Stimulated activated CD4-positive, alpha-beta T cell treated with anti-CD3 and anti-CD28 coated beads, Interleukin-1b, Interleukin-23, amount 100 ng/mL, for 4 hours (primary cell): ENCODE measurements at places on chromosomes 3 and 15.

DNA sequence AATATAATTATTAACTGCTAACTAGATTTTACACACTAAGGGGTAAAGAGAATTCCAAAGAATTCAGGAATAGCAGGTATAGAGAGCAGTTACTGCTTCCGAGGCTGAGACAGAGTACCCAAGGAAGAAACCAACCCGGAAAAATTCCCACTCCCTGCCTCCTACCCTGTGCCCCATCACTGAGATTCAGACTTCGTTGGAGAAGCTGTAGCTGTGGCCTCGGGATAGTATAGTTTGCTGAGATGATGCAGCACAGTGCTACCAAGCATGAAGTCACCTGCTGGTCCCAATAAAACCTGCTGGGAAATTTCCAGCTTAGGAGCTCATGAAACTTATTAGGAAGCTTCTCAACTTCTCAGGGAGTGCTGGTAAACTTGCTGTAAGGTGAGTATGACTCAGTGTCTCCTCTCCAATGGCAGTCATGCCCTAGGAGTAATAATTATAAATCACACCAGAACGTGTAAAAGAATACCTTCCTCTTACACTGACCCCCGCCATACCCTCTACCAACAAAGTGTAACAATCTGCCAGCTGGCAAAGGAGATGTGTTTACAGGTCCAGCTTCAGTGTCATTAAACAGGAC is 215.2 kb upstream of the ROBO2 start:
- no peak for DNase-seq

GRCh38 chr15:55221090-55222011 is 24.6 kb upstream of the RSL24D1 start:
- DNase-seq: no peak

GRCh38 chr15:73385205-73385604 is 16.4 kb upstream of the HCN4 start:
- DNase-seq: no peak

DNA sequence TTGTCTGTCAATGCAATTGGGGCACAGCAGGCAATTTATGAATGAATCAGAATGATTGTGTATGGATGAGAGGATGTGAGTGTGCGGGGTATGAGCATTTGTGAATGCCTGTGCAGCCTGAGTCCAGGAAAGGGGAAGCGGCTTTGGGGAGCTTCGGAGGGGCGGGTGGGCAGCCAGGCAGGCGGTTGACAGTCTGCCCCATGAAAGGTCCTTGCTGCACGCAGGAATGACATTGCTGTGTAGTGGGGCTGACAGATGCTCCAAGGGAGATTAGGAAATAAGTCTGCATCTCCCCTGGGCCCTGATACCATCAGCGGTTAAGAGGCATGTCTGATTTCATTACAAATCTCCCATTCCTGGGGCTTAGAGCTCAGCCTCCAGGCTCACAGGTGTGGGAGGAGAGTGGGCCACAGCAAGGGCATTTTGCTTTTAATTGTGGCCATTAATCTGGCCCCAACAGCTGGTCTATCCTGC is 26.4 kb upstream of the TSPAN3 start:
- no peak for DNase-seq

DNA sequence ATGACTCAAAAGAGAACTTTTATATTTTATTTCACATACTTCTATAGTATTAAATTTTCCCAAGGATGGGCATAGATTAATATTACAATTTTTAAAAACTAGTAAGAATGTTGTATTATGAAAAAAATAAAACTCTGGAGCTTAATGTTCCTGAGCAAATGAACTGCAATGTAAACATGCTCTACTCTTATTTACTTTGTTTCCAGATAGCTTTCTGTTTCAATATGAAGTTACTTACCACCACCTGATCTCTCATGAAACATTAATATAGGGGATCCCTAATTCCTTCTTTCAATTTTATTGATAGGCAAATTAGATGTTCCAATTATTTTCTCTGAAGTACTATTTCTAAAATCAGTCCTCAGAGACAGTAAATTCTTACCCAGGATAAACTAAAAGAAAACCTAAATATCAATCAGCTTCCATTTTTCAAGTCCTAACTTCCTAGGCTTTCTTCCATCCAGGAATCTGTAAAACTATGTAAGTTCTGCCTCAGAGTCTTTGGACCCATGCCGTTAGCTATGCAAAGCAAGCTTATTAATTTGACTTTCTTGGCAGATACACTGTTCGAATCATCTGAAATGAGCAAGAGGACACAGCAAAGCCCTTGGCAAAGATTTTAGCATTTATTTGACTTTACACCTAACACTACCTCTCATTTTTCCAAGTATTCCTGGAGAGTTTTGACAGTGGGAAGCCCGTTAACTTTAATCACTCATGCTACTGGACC is 93.2 kb downstream of the PLCH1 start:
- DNase-seq: no peak

GRCh38 chr3:33496449-33496848 is 56.2 kb upstream of the UBP1 start:
- DNase-seq: no peak

- DNase-seq: peak; percentile 17
Measured at GRCh38 chr3:65963787-65964677, 74.7 kb downstream of the MAGI1 start.

DNA sequence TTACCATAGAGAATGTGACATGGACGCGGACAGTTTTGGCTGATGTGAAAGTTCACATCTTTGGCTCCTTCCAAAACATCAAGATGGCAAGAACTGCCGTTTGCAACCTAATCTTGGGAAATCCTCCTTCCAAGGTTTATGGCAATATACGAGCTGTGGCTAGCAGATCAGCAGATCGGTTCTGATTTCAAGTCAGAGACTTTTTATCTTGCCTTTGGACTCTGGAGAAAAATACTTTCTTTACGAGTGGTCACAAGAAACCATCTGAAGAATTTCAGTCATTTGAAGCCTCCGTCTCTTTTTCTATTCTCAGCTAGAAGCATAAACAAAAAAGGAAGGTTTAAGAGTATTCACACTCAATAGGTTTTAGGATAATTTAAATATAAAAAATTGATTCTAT is 153.5 kb upstream of the MEIS2 start:
- no peak for DNase-seq

DNA sequence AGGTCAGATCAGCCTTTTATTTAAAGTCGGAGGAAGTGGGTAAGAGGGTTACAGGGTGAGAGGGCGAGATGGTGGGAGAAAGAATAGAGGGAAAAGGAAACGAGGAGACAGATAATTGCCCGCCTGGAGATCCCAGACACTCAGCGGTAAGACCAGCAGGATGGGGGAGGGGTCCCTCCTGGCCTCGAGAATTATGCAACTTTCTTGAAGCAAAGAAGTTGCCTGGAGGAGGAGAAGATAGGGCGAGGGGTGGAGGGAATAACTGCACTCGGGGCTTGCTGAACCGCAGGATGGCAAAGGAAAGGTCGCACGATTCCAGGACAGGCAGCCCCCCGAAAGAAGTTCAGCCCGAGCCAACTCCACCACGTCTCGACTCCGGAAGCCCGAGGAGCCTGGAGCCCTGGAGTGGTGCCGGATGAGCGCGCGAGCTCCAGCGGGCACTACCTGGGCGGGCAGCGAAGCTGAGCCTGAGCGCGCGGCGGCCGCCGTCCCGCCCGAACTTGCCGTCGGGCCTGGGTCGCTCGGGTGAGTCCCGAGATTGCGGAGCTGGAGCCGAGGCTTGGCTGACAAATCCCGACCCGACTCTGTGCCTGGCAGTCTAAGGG is 402 bp downstream of the WWTR1 start:
- peak; percentile 12 for DNase-seq

GRCh38 chr3:50248387-50248786 is 12.4 kb downstream of the GNAI2 start:
- DNase-seq: no peak

- DNase-seq: no peak
Measured at GRCh38 chr15:54011656-54012055, 33.4 kb downstream of the UNC13C start.

DNA sequence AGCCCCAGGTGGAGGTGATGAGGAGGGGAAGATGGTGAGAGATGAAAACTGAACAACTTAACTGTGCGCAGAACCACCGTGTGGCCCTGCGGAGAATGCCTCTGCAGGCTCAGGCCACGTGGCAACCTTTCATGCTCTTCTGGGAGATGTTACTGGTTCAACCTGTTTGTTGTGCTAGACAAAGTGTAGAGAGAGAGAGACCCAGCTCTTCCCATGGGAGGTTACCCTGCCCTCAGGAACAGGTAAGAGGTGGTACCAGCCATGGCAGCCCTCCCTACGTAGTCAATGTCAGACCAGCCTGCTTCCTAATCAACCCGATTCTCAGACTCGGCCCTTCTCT is 37.0 kb upstream of the HACD2 start:
- no peak for DNase-seq

DNA sequence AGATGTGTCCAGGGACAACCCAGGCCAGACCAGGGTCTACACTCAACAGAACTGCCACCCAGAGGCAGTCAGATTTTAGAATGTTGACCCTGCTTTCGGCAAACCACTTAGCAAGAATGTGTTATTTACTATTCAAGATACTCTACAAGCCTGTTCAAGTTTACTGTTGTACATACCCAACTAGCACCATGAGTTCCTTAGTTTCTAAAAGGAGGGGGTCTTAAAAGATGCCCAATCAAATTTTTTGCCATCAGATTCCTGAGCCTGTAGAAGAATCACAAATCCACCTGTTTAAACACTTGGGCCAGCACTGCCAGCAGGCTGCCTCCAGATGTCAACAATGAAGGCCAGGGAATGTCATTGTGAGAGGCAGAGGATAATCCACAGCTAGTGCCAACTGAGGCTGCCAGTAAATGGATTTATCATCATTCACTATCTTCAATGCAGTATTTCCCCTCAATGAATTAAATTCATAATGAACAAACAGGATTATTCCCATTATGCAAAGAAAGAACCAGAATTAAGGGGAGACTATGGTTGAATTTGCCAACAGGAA is 43.5 kb upstream of the SNRPA1 start:
- DNase-seq: no peak

DNA sequence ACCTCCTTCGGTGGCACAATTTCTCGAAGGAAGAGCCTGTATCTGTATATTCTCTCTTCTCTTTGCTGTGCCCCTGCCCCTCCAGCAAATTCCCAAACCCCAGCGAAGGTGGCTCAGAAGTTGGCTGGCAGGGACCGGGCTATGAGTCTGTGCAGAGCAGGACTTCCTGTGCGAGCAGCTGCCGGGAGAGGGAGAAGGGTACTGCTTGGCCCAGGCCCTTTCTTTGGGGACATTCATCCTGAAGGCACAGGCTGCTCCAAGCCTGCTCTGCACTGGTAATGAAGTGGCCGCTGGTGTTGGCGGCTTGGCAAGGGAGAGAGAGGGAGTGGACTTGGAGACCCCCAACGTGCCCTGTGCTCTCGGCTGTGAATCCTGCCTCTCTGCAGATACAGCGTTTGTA is 1.5 kb downstream of the SLC6A11 start:
- no peak for DNase-seq

GRCh38 chr3:23805210-23805632 is 534 bp upstream of the UBE2E1 start:
- DNase-seq: no peak

- no peak for DNase-seq
Measured at GRCh38 chr3:23664459-23664858, 141.3 kb upstream of the UBE2E1 start.

DNA sequence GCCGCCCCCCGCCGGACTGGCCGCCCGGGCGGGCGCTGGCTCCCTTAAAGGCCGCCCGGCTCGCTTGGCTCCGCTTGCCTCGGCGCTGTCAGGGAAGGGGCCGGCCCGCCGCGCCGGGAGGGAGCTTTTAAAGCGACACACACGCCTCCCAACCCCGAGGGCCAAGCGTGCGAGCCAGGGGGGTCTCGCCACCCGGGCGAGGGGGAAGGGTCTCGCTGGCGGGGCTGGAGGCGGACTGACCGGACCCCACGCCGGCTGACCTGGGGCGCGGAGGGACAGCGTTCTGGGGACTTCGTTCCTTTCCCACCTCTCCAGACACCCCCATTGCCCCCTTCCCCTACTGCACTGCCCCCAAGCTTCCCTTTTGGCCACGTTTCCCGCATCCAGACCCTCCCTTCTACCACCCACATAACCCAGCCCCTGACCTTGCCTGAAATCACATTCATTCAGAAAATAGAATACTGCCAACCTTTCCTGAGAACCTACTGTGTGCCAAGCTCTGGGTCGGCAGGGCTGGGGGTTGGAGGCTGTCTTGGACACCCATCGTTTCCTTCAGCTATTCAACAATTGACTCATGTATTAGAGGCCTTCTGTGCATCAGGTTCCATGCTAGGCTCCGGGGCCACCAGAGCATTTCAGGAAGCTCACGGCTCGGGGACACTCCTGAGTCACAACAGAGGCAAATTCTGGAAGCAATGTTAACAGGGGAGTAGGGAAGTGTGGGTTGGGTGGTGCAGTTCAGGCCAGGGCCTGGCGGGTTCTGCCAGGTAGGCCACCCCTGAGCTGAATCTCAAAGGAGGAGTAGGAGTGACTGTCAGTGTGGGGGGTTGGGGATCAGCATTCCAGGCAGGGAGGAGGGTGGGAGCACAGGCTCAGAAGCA is at the start of gene INSYN1:
INSYN1 (minus strand) TSS at position 102 of the 881 bp plus-strand sequence. CDS start 2,221 bp downstream, outside the sequence.
- DNase-seq: no peak

- no peak for DNase-seq
Measured at GRCh38 chr3:116821371-116821770, 111.8 kb downstream of the TUSC7 start.

DNA sequence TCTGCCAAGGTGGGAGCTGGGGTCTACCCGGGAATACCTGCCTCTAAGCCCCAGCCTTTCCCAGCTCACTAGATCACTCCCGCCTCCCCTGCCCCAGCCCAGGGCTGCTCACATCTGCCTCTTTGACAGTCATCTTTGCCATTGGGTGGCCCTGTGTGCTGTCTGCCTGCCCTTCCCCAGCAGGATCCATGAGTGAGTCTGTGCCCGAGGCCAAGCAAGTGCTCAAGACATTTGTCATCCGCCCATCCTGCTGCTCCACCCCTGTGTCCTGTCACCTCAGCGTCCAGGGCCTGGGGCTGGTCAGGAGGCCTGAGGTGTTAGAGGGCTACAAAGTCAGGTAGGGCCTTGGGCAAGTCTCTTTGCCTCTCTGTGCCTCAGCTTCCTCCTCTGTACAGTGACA is 89.4 kb downstream of the LSM3 start:
- no peak for DNase-seq

- DNase-seq: no peak
Measured at GRCh38 chr15:36761132-36761847, 181.9 kb downstream of the CDIN1 start.

DNA sequence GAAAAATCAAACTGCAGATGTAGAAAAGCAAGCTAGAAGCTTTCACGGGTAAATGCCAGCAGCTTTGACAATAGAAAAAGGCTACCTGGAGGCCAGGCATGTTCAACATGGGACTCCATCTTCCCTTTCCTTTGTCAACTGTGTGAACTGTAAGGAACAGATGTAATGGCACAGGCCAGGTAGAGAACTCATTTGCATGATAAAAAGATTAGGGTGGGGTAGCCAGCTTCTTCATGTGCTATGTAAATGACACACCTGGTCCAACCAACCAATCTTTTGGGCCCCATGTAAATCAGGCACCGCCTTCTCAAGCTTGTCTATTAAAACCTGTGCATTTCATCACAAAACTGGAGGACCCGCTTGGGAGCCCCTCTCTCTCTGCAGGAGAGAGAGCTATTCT is 686.5 kb upstream of the GOLIM4 start:
- no peak for DNase-seq

DNA sequence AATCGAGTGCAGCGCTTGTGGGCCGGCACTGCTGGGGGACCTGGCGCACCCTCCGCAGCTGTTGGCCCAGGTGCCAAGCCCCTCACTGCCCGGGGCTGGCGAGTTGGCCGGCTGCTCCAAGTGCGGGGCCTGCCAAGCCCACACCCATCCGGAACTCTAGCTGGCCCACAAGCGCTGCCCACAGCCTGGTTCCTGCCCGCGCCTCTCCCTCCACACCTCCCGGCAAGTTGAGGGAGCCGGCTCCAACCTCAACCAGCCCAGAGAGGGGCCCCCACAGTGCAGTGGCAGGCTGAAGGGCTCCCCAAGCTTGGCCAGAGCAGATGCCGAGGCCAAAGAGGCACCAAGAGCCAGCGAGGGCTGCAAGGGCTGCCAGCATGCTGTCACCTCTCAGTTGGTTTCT is 73.4 kb downstream of the PLXNA1 start:
- no peak for DNase-seq
